ENCODE measurements at places on chromosomes 6 and 20. TPM values are rescaled to one million over a fixed set of nuclear protein-coding genes. Genes with fewer than 3 reads are reported as not detected.

- no peak for DNase-seq
Observed at GRCh38 chr6:22189946-22190345, 106.9 kb downstream of the PRL start.

DNA sequence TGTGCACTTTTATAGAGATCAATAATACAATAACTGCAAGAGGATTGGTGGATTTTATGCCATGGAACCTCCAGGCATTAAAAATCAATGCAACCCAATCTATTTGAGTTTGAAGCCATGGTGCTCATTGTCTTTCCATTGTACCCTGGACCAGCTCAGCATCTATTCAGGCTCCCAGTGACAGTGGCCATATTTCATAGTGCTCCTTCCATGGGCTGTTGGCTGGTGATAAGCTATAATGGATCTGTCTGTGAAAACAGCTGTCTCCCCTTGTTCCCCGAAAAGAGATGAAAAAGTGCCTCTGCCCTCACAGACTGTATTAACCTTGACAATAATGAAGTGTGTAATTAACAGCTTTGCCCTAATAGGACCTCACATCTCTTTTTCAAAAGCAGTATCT, 74.3 kb downstream of the LAMP5 start:
- DNase-seq: no peak

DNA sequence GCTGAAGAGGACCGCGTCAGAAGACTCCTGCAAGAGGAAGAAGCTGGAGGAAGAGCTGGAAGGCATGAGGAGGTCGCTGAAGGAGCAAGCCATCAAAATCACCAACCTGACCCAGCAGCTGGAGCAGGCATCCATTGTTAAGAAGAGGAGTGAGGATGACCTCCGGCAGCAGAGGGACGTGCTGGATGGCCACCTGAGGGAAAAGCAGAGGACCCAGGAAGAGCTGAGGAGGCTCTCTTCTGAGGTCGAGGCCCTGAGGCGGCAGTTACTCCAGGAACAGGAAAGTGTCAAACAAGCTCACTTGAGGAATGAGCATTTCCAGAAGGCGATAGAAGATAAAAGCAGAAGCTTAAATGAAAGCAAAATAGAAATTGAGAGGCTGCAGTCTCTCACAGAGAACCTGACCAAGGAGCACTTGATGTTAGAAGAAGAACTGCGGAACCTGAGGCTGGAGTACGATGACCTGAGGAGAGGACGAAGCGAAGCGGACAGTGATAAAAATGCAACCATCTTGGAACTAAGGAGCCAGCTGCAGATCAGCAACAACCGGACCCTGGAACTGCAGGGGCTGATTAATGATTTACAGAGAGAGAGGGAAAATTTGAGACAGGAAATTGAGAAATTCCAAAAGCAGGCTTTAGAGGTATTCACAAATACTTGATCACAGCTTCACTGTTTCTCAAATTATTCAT, 8.9 kb upstream of the SNRNP48 start:
- no peak for DNase-seq

DNA sequence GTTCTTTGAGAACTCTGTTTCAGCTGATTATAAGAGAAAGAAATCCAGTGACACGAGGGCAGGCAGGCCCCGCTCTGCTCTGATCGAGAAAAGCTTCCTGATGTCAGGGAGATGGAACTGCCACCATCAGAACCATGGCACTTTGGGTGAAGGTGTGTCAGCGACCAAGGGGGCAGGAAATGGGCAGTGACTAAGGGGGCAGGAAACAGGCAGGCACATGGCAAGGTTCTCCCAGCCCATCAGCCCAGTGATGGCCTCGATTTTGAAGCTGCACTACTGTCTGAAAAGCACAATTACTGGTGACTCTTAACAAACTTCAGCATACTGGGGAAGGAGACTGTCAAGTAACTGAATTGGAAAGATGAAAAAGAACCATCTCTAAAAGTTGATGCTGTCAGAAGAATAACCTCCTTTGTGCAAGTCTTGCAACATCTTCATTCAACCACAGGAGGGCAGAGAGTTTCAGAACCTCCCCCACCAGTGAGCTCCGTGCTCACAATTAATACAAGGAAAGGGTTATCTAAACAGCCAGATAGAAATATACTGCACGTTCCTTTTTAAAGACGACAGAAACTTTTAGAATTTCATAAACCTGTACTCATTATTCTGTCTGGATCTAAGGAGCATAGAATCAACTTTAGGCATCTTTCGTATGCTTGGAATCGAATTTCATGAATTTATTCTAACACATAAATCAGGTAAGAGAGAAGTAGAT, 39.1 kb downstream of the TMX4 start:
- DNase-seq: no peak

DNA sequence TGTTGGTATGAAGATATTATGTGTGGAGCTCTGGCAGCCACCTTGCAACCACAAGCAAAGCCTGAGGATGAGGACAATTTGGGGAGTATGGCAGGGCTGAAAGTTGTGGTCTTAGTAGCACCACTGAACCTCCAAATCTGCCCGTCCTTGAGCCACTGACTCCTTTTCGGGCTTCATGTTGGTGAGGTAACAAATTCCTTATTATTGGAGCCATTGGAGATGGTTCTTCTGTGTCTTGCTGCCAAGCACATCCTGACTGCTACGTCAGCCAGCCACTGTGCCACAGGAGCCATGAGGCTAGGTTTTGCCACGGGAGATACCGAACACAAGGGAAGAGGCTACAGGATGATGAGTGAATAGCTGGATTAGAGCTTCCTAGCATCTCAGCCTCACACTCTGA, 201.6 kb downstream of the BMP7 start:
- DNase-seq: no peak

DNA sequence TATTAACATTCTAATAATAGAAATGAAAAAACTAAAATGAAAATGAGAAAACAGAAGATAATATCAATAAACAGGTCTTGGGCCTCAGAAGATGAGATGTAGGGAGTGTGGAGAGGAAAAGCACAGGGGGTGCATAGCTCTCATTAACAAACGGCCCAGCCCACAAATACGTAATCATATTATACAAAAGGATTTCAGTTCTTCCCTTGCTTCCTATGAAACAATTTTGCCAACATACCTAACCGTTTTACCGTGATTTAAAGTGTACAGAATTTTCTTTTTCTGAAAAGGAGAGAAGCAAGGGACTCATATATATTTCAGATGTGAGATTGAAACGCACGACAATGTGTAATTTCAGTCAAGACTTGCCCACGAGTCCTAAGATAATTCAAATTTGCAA, 136.0 kb downstream of the HFE start:
- no peak for DNase-seq

GRCh38 chr20:24039196-24039595, 50.6 kb upstream of the GGTLC1 start:
- no peak for DNase-seq

GRCh38 chr6:16067568-16067967, 61.3 kb upstream of the MYLIP start:
- DNase-seq: no peak

GRCh38 chr6:42158011-42158410, 15.2 kb upstream of the GUCA1A start:
- DNase-seq: no peak

DNA sequence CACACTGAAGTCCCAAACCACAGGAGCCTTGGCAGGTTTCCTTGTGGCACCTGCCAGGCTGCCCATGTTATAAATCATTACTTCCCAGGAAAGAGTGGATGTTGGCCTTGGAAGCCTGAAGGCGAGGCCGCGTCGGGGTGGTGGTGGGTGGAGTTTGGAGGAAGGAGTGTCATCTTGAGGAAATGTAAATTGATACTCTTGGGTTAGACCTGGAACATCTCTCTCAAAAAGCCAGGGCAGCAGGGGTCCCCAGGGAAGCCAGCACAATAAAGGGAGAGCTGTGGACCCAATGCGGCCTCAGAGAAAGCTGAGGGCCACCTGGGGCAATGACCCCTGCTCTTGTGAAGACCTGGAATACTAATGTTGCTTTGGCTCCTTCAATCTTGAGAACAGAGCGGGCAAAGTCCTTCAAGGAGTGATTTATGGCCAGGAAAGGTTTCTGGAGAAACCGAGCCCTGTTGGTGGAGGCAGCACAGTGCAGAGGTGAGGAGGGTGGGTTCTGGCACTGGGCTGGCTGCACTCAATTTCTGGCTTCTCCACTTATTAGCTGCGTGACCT, 26.3 kb upstream of the TRAF3IP2 start:
- no peak for DNase-seq

DNA sequence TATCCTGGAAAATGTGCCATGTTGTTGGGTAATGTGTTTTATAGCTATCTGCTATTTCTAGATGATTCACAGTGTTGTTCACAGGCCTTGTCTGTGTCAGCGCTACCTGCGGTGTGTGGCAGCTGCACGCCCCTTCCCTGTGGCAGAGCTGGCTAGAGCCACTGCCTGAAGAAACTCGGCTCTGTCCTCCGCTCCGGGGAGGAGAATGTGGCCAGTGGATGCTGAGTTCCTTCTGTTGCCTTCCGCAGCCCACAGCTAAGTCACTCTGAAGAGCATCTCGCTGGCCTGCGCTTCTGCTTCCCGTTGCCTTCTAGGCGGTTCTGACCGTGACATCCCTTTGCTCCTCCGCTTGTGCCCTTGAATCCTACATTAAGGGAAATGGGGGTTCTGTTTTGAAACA, 135.1 kb downstream of the PLG start:
- no peak for DNase-seq

The HAO1 gene
- total RNA-seq: not detected

The FNDC1 gene
- total RNA-seq: not detected

The BFSP1 gene
- 1.3 TPM for total RNA-seq

The XKR7 gene
- total RNA-seq: not detected

The IPCEF1 gene
- 1.8 TPM for total RNA-seq

The MAP1LC3A gene
- 7.5 TPM for total RNA-seq
